ENCODE measurements at places on chromosomes 6 and 20. TPM values are rescaled to one million over a fixed set of nuclear protein-coding genes. Genes with fewer than 3 reads are reported as not detected.

DNA sequence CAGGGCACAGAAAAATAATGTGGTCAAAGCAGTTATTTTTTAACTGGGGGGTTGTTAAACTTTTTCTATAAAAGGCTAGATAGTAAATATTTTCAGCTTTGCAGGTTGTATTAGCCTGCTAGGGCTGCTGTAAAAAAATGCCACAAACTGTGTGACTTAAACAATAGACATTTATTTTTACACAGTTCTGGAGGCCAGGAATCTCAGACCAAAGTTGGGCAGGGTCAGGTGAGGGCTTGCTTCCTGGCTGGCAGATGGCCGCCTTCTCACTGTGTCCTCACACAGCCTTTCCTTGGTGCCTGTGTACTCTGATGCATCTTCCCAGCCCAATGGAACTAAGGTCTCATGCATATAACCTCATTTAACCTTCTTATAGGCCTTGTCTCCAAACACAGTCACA, 294.7 kb downstream of the PTPRT start:
- no peak overlapping the region for H3K27ac ChIP-seq
- no peak overlapping the region for H3K4me3 ChIP-seq
- no peaks in the 10 kb centered on the region for H3K36me3 ChIP-seq

GRCh38 chr20:51637241-51637640, 94.7 kb upstream of the NFATC2 start:
- no peak for DNase-seq
- no peak overlapping the region for H3K27ac ChIP-seq
- no peak overlapping the region for H3K4me3 ChIP-seq
- no peaks in the 10 kb centered on the region for H3K36me3 ChIP-seq
- peaks cover 4% of the 10 kb centered on the region for H3K27me3 ChIP-seq

DNA sequence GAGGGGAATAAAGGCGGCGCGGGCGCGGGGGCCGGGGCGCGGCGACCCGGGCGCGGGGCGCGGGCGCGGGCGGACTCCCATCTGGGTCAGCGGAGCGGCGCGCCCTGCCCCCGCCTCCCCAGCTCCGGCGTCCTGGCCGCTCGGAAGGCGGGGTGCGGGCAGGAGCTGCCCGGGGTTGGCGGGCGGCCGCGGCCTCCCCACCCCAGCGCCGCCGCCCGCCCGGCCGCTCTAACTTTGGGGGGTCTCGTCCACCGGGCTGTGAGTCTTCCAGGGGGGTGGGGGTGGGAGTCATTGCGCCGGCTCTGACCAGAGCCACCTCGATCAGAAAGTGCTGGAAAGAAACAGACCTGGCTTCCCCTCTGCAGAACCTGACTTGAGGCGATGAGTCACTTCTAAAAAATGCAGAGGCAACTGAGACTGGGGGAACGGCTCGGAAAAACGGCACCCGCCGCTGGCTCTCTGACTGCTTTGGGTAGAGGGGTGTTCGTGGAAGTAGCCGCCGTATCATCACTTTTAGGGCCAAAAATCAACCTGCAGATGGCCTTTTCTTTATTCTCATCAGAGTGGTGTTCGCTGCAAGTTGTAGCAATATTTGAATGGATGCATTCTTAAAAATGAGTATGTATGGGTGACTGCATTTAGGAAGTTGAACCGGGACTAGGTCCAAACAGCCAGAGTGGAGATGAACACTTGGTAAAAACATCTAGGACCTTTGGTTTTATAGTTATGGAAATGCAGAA, 667 bp downstream of the CAP2 start:
- no peak overlapping the region for H3K27ac ChIP-seq
- H3K4me3 ChIP-seq = no peak overlapping the region
- peaks cover 19% of the 10 kb centered on the region for H3K27me3 ChIP-seq
- H3K4me1 ChIP-seq = no peaks in the 10 kb centered on the region
- DNase-seq = no peak

DNA sequence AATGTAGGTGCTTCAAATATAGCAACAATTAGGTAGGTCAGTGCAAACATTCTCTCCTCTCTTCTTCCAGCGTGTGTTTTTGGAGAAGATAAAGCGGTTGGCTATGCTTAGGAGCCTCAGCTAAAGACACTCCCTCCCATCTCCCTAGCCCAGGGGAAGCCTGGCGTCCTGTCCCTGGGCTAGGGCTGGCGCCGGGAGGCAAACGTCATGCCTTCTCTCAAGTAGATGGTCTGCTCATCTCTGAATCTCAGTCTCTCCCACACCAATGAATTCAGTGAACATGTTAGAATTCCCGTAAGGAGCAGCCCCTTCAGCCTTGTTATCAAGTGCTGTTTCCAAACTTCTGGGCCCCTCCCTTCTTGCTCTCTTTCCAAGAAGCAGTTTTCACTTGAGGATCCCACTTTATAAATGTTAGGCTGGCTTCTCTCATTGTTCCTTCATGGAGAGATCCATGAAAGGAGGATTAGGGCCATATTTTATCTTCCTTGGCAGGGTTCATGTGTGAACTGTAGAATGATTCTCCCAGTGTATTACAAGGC, 142.8 kb downstream of the CLIC5 start:
- no peaks in the 10 kb centered on the region for H3K27me3 ChIP-seq
- no peak overlapping the region for H3K4me3 ChIP-seq
- H3K27ac ChIP-seq = no peak overlapping the region
- DNase-seq = no peak
- no peaks in the 10 kb centered on the region for H3K36me3 ChIP-seq

DNA sequence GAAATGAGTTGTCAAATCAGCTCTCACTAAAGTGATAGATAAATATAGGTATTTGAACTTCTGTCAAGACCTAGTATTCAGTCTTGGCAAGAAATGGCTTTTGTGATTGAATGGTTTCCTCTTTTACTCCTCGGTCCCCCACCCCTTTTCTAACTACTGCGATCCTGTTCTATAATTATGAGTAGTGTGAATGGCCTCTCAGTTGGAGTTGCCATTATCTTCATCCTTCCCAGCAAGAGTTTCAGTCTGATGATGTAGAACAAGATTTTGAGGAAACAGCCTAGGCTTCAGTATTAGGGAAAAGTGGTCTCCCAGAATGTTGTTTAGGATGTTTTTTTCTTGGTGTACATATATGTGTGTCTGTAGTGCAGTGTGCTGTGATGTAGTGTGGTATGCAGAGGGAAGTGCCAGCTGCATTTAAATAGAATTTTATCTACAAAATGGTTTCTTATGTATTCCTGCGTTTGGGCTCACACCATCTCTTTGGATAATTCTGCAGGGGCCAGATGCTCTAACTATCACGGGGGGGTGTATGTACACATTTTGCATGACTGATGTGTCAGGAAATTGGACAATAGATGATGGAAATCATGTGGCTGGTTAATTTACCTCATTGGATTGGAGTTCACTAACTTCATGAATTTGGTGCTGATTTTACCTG, 180.1 kb upstream of the MMS22L start:
- no peak overlapping the region for H3K27ac ChIP-seq
- no peaks in the 10 kb centered on the region for H3K27me3 ChIP-seq
- H3K4me1 ChIP-seq = no peaks in the 10 kb centered on the region
- H3K4me3 ChIP-seq = no peak overlapping the region
- no peaks in the 10 kb centered on the region for H3K36me3 ChIP-seq

DNA sequence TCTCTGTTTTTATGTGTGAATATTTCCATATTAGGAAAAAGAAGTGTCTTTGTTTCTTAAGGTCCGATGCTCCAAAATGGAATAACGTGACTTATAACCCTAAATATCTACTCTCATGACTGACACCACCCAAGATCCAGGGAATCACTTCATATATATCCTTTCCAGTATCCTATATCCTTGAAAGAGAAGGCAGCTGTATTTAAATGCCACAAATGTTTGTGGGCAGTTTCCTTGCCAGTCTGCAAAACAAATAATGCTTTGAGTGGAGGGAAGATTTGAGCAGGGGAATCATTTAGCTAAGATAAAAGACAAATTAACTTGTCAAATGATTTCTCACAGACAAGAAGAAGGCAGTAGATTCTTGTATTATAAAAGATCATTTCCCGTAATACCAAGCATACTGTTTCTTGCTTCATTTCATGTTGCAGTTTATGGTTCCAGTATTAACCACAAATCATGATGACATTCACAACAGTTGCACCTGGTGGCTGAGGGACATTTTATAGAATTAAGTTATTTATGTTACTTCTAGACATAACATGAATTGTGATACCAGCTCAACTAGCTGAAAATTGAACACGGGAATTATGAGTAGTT, 30.0 kb upstream of the FABP7 start:
- H3K27me3 ChIP-seq = no peaks in the 10 kb centered on the region
- no peak for DNase-seq
- H3K4me3 ChIP-seq = no peak overlapping the region
- H3K36me3 ChIP-seq = no peaks in the 10 kb centered on the region
- H3K4me1 ChIP-seq = peaks cover 17% of the 10 kb centered on the region

The EMILIN3 gene
- not detected for polyA plus RNA-seq

The SAPCD1 gene
- 21.5 TPM for polyA plus RNA-seq

GRCh38 chr6:43981363-43981990, 145.8 kb downstream of the MRPL14 start:
- H3K4me1 ChIP-seq = peaks cover 5% of the 10 kb centered on the region
- H3K4me3 ChIP-seq = no peak overlapping the region
- DNase-seq = no peak

DNA sequence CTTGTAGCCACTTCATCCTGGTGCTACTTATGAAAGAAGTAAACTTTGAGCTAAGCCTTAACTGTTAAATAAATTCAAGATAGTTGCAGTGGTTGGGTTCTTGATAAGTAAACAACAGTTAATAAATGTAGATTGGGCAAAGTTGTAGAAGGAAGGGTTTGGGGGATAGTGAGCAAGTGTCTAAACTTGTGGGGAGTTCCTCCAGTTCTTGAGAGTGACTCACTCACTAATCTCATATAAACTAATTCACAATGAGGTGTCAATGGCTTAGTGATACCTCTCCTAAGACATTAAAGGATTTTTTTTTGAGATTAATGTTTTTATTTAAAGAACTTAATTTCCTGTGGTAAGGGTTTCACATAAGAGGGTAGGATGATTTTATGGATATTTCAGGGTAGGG, 507.4 kb downstream of the BMP2 start:
- H3K36me3 ChIP-seq = no peaks in the 10 kb centered on the region
- H3K4me1 ChIP-seq = no peaks in the 10 kb centered on the region
- no peak overlapping the region for H3K27ac ChIP-seq
- H3K4me3 ChIP-seq = no peak overlapping the region
- DNase-seq = no peak

GRCh38 chr6:136612666-136613389, 62.6 kb upstream of the MAP7 start:
- no peak overlapping the region for H3K27ac ChIP-seq
- H3K27me3 ChIP-seq = no peaks in the 10 kb centered on the region
- no peak overlapping the region for H3K4me3 ChIP-seq
- peaks cover 13% of the 10 kb centered on the region for H3K36me3 ChIP-seq

The APOM gene
- 11.9 TPM for polyA plus RNA-seq

DNA sequence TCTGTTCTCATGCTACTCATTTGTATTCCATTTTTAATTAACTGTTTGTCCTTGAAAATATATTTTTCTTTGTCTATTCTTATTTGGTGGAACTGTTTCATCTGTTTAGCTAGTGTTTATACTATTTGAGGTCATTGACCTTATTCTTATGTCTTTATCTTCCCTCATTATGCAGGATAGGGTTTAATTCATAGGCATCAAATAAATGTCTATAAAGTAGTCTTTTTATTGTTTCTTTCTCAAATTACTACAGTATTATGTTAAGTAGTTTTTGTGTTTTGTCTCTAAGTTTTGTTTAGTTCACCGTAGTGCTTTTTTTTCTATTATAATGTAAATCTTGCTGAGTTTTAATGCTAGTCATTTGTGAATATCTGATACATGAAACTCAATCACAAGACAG, 19.0 kb downstream of the TIAM2 start:
- H3K27ac ChIP-seq = no peak overlapping the region
- H3K36me3 ChIP-seq = no peaks in the 10 kb centered on the region
- H3K27me3 ChIP-seq = no peaks in the 10 kb centered on the region
- H3K4me1 ChIP-seq = no peaks in the 10 kb centered on the region
- no peak for DNase-seq
- H3K4me3 ChIP-seq = no peak overlapping the region

DNA sequence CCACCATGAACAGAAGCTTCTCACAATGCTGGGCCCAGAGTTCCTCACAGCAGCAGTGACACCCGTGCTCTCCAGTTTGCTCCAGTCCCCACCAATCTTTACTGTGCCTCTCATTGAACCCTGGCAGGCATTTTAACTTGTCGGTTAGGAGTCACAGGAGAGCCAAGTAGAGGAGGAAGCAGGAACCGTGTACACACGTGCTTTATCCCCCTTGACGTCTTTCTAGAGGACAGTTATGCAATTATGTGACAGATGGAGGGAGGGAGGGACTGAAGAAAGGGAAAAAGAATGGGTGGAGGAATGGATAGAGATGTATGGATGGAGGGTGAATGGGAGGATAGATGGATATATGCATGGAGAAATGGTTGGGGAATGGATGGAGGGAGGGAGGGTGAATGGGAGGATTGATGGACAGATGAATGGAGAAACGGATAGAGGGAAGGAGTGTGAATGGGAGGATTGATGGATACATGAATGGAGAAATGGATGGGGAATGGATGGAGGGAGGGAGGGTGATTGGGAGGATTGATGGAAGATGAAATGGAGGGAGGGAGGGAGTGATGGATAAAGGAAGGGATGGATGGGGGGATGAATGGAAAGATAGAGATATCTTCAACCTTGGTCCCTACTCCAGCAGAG, 26.0 kb downstream of the RBM38 start:
- H3K4me3 ChIP-seq = no peak overlapping the region
- no peaks in the 10 kb centered on the region for H3K27me3 ChIP-seq
- no peaks in the 10 kb centered on the region for H3K36me3 ChIP-seq
- no peak overlapping the region for H3K27ac ChIP-seq

DNA sequence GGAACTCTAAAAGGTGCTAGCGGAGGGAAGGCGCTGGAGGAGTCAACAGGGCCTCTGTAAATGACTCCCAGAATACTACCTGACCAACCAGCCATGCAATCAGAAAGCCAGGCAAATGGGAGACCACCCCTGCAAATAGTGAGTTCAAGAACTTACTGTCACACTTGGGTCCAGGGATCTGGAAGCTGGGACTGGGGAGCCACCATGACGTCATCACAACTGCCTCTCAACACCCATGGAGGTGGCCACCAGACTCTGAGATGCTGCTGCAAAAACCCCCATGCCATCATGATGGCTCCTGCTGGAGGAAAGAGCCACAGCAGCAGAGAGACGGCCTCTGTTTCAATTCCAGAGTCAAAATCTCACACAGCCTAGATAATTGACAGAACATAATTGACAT, 8.5 kb upstream of the PDYN start:
- no peaks in the 10 kb centered on the region for H3K36me3 ChIP-seq
- H3K27me3 ChIP-seq = peaks cover 8% of the 10 kb centered on the region
- no peak overlapping the region for H3K27ac ChIP-seq
- no peaks in the 10 kb centered on the region for H3K4me1 ChIP-seq

All from B cell (primary cell).